ENCODE measurements at places on chromosomes 2 and 18.

GRCh38 chr18:38539371-38539770, 973.8 kb upstream of the CELF4 start:
- no peak for DNase-seq

GRCh38 chr18:58069099-58069498, 25.1 kb downstream of the NEDD4L start:
- DNase-seq: no peak

GRCh38 chr18:23722646-23723045, 33.4 kb downstream of the LAMA3 start:
- no peak for DNase-seq

- DNase-seq: no peak
These were observed 54.8 kb downstream of the CALCRL start for GRCh38 chr2:187393211-187393610.

- no peak for DNase-seq
These were observed 42.6 kb downstream of the INPP4A start for GRCh38 chr2:98487101-98487805.

DNA sequence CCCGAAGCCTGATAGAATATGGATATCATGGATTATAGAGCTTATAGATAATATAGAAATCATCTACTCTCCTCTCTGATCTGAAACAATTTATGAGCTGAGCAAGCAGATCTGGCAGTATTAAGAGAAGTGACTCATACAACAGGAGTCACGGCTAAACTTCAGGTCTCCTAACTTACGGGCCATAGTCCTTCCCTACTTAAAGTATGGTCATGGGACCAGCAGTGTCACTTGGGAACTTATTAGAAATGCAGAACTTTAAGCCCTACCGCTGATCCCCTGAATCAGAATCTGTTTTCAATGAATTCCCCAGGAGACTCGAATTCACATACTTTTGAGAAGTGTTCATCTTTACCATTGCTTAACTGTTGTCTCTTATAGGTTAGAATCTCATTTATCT, 195.7 kb upstream of the FANCL start:
- DNase-seq: peak; percentile 9

DNA sequence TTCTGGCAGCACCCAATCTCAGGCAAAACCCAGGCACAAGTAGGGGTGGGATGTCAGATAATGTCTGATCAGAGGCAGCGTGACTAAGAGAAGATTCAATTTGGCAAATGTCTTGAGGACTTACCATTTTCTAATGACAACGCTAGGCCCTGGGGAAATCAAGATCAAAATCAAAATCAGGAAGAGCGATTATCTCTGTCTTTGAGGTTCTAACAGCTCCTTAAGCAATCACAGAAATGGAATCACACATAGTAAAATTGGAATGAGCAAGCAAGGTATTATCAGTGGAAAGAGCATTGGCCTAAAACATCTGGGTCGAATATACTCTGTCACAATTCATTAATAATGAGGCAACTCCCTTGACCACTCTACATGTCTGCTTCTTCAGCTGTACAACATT, 8.6 kb upstream of the SERPINB2 start:
- no peak for DNase-seq

- DNase-seq: no peak
These were observed 92.5 kb downstream of the FHOD3 start for GRCh38 chr18:36389811-36390581.

DNA sequence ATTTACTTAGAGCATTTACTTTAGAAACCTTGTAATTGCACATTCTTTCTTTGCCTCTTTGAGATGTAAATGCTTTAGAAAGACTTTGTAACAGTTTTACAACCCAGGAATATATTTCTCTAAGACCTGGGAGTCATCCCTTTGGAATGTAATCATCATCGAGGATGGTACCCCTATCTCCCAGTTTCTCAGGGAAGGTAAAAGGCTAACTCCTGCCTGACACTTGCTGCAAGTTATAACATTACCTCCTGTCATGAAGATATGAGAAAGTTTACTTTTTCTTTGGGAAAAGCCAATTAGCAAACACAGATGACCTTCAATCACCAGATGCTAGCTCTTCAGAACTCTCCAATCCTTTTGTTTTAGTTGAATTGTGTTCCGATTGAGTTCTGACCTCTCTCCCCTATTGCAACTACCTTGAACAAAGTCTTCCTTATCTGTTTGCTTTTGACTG, 420.3 kb upstream of the FSIP2 start:
- no peak for DNase-seq

DNA sequence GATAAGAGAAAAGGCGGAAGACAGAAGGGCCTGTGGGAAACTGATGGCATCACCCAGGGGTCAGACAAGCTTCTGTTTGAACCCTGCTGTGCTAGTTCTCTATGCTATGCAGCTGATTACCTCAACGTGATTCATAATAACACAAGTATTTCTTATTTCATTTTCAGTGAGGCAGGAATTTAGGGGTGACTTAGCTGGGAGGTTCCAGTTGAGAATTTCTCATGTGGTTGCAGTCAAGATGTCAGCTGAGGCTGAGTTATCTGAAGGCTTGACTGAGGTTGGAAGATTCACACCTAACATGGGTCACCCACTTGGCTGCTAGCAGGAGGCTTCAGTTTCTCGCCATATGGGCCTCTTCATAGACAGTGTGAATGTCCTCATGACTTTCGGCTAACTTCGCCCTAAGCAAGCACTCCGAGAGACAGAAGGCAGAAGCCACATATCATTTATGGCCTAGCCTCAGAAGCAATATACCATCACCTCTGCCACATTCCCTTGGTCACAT, 34.0 kb upstream of the TMEM131 start:
- DNase-seq: peak; percentile 35

DNA sequence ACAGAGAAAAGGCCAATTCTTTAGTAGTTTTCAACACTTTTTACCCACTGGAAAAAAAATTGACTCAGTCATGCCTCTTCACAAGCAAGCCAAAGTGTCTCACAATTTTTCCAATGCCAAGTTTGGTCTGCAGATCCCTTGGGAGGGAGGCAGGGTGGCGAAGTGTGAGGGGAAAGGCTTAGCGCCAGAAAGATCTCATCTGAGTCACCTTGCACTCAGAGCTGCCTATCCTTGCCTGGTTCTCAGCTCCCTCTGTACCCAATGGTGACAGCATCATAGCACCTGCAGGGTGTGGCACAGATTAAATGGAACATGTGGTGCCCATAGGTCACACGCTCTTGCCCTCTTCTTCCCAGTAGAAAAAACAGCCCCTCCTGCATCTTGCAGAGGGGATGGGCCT, 55.2 kb upstream of the GYPC start:
- no peak for DNase-seq

DNA sequence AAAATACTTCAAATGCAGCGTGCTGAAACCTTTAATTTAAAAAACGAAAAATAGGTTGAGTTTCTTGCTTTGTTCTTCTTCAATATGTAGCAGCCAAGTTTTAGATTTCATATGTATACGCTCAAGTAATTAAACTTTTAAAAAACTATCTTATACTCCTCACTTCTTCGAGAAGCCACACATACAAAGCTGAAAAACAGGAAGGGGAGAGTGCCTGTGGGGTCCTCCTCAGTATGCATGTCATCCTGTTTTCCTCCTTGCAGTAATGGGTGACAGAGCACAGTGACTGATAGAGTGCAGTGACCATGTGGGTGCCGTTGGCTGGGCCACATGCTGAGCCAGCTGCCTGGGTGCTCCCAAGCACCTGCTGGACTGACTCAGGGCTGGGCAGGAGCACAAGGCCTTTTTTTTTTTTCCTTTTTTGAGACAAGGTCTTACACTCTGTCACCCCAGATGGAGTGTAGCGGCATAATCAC, 33.3 kb downstream of the UXS1 start:
- DNase-seq: no peak

DNA sequence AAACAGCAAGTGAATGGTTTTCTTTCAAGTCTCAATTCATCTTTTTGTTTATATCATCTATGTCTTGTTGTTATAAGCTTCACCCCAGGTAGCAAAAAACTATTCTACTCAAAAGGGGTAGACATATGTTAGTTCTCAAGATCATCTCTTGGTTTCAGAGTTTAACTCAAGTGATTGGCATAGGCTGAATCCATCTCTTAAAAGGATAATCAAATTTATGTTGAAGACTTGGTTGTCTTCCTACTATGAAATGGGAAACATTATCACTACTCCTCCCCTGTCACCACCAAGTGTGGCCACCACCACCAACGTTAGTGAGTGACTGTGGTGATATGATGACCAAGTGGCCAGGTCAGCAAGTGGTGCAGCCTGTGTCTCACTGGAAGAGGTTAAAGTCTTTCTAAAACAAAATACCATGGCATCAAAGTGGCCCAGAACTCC, 1.5 kb downstream of the IL1B start:
- no peak for DNase-seq

DNA sequence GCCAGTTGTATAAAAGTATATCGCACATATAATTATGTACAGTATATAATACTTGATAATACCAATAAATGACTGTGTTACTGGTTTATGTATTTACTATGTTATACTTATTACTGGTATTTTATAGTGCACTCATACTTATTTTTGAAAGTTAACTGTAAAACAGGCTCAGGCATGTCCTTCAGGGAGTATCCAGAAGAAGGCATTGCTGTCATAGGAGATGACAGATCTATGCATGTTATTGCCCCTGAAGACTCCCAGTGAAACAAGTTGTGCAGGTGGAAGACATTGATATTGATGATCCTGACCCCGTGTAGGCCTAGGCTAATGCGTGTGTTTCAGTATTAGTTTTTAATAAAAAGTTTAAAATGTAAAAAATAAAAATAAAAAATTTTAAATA, 20.3 kb upstream of the ASXL3 start:
- peak; percentile 61 for DNase-seq

DNA sequence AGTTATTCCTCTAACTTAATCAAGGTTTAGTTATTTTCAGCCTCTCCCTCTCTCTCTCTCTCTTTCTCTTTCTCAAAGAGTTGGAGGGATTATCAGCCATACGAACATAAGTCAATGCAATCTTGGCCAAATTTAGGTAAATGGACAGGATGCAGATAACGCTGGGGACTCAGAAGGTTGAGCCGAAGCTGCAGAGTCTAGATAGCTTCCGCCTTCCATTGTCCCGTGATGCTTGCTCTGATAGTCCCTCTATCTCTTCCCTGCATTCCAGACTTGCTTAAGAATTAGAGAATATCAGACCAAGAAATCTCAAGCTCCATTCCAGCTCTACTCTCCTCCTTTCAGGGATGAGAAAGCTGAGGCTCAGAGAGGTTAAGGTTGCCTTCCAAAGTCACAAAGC, 502.8 kb upstream of the TNP1 start:
- DNase-seq: no peak

Data from mammary epithelial cell (primary cell).